Putamen (tissue), 1 donor: ENCODE measurements at places on chromosomes 5 and 9.

DNA sequence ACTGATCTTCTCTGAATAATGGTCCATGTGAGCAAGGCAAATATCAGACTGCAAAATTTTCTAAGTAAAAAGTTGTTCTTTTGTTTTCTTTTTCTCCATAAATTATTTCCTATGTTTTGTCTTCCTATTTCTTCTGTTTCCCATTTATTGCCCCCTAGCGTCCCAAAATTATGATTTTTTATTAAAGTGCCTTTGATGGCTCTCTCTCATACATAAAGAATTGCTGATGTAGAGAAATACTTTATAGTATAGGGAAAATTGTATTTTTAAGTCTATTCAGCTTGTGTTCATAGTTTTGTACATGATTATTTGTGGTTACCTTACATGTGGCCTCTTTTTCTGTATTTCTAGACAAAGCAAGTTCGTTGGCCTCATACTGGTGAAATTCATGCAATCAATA, 1031.2 kb downstream of the EFNA5 start:
- DNase-seq: no peak

GRCh38 chr5:171367424-171368370, 20.0 kb upstream of the NPM1 start:
- DNase-seq: no peak

- DNase-seq: no peak
Measured at GRCh38 chr5:153824909-153825308, 213.8 kb downstream of the FAM114A2 start.

GRCh38 chr5:142360607-142361120, 35.8 kb upstream of the SPRY4 start:
- DNase-seq: no peak

DNA sequence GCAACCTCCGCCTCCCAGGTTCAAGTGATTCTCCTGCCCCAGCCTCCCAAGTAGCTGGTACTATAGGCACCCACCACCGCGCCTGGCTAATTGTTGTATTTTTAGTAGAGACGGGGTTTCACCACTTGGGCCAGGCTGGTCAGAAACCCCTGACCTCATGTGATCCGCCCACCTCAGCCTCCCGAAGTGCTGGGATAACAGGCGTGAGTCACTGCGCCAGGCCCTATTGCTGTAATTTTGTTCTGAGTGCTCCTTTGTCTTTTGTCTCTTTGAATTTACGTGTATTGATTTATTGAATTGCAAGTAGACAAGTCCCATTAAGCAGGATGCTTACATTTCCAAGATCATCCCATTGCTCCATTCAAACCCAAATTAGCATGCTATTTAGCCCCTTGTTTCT, 186.7 kb downstream of the MSX2 start:
- DNase-seq: no peak

DNA sequence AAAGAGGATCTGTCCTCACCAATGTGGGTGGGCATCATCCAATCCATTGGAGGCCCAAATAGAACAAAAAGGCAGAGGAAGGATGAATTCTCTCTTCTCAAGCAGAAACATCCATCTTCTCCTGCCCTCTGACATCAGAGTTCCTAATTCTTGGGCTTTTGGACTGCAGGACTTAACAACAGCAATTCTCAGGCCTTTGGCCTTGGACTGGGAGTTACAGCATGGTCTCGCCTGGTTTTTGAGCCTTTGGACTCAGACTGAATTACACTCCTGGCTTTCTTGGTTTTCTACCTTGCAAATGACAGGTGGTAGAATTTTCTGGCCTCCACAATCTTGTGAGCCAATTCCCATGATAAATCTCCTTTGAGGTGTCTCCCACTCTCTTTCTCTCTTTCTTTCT, 60.5 kb upstream of the CD180 start:
- no peak for DNase-seq

GRCh38 chr5:170638051-170638450, 134.2 kb downstream of the KCNIP1 start:
- no peak for DNase-seq

DNA sequence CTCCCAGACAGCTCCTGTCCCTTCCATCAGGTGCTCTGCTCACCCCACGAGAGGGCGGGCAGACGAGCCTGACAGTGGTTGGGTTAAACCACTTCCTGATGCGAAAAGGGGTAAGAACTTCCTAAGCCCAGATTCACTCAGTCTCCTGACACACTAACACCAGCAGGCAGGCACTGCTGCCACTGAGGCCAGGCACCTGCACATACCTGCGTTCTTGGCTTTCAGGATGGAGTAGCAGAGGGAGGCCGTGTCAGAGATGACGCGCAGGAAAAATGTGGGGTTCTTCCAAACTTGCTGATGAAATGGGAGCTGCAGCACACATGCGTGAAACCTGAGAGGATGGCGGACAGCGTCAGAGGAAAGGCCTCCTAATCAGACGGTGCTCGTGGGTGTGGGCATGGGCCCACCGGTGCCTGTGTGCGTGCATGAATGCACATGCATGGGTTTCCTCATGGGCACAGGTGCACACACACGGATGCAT, 29.9 kb downstream of the SLC6A18 start:
- DNase-seq: no peak

DNA sequence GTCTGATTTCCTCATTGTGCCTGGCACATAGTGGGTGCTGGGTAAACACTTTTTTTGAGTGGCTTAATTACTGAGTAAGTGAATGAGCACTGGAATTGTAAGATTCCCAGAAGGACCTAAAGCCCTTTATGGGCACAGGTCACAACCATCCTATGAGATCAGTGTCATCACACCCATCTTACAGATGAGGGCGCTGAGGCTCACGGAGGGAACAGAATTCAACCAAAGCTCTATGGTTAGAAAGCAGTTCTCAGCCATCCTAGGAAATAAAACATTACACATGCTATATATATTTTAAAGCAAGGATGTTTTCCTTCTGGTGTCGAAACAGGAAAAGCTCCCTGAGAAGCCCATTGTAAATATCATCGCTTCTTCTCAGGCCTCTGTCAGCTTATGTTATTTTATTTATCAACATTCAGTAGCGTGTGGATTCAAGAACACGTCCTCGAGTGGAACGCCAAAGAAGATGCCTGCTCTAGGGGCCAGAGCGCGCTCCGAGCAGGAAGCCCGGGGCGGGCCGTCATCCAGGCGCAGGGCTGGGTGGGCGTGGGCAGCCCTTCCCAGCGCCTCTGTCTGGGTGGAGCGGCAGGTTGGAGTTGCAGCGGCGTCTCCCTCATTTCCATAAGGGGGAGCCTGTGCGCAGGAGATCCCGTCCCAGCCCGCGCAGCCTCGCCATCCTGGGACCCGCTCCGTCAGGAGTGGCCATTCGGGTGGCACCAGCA, 155.8 kb upstream of the SMIM23 start:
- DNase-seq: no peak

DNA sequence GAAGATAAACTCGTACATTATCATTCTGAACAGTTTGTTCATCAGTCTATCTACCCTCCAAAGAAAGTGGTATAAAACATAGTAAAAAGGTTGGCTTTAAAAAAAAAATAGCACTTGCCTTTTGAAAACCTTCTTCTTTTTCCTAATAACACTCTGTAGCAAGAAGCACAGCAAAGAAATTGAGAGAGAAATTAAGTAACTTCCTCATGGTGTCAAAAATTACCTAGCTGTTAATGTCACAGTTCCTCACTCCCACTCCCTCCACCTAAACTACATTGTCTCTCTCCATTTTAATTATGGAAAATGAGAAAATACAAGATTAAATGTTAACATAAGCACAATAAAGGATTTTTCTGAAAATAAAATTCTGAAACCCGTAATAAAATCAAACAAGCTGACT, 72.2 kb downstream of the CERT1 start:
- peak; percentile 14 for DNase-seq

DNA sequence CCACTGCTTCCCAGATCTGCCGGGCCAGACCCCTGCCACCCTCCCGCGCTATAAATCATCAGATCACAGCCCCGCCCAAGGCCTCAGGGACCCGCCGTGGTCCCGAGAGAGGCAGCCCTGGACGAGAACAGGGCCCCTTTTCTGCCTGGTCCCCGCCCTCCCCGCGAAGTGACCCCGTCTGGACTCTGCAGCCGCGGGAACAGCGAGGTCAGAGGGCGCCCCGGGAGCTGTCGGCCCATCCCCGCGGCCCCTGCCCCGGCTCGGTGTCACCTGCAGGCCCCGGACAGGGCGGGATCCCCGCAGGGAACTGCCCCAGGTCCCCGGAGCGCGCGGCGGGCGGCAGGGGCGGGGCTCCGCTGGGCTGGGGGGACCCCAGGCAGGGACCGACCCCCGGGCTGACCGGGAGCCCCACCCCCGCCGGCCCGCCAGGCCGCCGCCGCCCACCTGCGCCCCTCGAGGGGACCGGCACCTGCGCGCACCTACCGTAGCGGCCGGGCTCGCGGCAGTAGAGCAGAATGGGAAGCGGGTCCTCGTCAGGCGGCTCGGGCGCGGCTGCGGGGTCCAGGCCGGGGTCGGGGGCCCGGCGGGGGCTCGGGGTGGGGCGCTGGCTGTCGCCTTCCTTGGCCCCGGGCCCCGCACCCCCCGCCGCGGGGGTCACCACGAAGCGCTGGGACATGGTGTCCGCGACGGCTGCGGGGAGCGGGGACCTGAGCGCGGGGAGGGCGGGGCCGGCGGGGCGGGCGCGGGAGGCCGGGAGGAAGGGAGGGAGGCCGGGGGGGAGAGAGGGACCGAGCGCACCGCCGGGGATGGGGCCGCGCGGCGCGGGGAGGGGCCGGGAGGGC, 43.5 kb upstream of the SLC12A7 start:
- no peak for DNase-seq

- DNase-seq: no peak
Measured at GRCh38 chr5:55994495-55994997, at the start of gene IL6ST. Gene IL6ST, minus strand, starts transcription at chr5:55994963. Its CDS starts 18,685 bp downstream, at chr5:55976278.

- DNase-seq: no peak
Measured at GRCh38 chr9:85871008-85871407, 69.9 kb upstream of the NAA35 start.

- no peak for DNase-seq
Measured at GRCh38 chr5:27242258-27242626, 203.9 kb upstream of the CDH9 start.

DNA sequence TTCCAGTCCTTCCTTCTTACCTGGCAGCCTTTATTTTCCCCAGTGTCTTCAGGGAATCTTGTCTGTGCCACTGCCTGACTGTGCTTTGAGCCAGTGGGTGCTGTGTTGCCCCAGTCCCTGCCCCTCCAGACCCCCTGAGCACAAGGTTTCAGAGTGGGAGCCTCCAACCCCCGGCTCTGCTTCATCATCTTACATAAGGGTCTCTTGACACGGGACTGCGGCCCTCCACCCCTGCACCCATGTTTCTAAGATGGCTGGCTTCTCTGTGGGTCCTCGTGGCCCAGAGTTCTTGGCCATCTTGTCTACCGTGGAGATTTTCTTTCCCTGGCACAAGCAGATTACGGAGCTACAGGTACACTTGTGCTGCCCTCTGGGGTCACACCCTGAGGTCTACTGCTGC, 194.1 kb downstream of the CACNA1B start:
- DNase-seq: no peak

GRCh38 chr9:89419978-89420394, 77.9 kb downstream of the SEMA4D start:
- DNase-seq: no peak

GRCh38 chr5:96459313-96460121, 26.5 kb upstream of the PCSK1 start:
- DNase-seq: no peak

DNA sequence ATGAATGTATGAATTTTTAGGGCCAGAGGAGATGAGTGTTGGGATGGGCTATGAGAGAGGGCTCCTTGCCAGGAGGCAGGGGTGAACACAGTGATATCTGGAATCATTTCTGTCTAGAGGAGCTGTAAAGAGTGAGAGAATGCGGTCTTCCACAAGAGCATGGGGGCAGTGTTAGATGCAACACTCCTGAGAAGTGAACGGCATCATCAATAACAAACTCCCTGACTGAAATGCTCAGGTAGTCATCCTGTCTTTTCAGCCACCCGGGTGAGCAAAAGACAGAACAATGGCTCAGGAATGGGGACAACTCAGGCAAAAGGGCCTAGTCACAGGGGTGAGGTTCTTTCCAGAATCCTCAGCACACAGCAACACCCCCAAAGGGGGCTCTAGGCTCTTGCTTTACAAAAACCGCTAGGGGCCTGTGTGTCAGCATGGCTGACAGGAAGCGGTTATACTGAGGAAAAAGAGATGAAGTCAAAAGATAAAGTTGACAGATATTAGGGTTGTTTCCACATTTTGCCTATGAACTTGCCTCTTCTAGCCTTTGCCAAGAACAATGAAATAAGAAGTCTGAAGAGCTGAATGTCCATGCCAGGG, 104.6 kb upstream of the LRRTM2 start:
- DNase-seq: no peak

- no peak for DNase-seq
Measured at GRCh38 chr5:172335721-172336120, 52.2 kb upstream of the UBTD2 start.

DNA sequence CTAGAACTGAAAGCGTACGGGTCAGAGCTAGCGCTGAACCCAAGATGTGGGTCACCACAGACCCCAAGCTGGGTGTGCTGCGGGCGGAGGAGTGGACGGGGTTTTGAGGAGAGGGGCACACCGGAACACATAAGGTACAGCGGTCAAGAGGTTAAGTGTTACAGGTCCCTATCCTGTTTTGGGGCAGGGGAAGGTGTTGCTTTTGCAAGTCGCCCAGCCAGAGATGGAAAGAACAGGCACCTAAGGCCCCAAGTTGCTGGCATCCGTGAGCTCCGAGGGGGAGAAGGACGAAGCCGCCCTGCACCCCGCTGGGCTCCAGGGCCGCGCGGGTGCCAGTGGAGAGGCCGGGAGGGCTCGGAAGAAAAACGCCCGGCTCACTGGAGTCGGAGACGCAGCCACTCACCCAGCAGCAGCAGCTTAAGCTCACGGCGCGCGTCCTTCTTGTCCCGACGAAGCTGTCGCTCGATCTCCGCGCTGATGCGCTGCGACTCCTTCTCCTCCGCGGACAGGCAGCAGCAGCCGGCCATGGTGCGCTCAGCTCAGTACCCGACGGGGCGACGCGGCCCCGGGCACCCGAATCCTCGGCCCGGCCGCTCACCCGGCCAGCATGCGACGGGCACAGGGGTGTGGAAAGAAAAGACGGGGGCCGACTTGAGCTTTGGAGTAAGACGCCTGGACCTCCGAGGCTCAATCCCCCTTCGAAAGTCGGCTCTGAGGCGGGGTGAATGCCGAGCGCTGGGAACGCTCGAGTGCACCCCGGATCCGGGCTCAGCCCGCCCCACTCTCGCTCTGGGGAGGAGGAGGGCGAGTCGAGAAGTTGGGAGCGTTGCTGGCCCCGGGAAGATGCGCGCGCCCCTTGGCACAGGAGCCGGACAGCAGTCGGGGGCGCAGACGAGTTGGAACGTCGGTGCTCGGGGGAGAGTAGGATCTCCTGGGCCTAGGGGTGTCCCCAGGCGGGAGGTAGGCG, 572 bp downstream of the GNA14 start:
- DNase-seq: no peak
